ENCODE measurements at places on chromosomes 7 and 10.

- DNase-seq = no peak
Measured at GRCh38 chr10:79178070-79178576, 109.4 kb downstream of the ZMIZ1 start.

DNA sequence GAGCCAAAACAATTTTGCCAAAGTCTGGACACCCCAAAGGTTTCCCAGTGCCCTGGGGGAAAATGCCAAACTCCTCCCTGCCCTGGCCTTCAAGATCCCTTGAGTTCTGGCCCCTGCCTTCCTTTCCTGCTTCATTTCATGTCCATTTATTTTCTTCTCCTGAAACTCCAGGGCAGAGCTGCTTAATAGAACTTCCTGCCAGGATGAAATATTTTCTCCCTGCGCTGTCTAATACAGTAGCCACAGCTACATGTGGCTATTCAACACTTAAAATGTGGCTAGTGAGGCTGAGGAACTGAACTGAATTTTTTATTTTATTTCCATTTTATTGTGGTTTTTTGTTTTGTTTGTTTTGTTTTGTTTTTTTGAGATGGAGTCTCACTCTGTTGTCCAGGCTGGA is 49.6 kb downstream of the COL13A1 start:
- no peak for DNase-seq

- DNase-seq = no peak
Measured at GRCh38 chr10:17233286-17233991, 5.4 kb downstream of the VIM start.

- no peak for DNase-seq
Measured at GRCh38 chr10:32971536-32972091, 13.6 kb upstream of the ITGB1 start.

GRCh38 chr7:19930051-19930450 is 156.6 kb upstream of the TMEM196 start:
- DNase-seq = no peak

- DNase-seq = no peak
Measured at GRCh38 chr7:138980563-138981291, 462 bp downstream of the KIAA1549 start.

DNA sequence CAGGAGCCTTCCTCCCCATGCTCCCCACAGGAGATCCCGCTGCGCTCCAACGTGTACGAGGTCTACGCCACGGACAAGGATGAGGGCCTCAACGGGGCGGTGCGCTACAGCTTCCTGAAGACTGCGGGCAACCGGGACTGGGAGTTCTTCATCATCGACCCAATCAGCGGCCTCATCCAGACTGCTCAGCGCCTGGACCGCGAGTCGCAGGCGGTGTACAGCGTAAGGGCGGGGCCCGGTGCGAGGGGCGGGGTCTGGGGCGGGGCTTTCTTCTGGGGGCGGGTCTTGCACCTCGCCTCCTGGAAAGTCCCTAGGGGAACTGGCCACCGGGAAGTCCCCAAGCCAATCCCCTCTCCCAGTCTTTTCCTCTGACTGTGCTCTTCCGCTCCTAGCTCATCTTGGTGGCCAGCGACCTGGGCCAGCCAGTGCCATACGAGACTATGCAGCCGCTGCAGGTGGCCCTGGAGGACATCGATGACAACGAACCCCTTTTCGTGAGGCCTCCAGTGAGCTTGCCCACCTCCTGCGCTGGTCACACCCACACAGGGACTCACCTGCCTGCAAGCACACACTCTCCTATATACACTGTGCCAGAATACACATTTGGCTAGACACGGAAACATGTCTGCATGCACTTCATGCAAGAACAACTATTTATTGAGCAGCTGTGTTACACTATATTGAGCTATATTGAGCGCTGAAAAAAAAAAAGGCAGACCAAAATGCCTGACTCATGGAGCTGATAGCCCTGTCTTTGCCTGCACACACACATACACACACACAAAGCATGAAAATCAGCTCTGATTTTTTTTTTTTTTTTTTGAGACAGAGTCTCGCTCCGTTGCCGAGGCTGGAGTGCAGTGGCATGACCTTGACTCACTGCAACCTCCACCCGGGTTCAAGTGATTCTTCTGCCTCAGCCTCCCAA is 32.7 kb upstream of the VSIR start:
- no peak for DNase-seq

Measured in activated CD4-positive, alpha-beta T cell treated with anti-CD3 and anti-CD28 coated beads, Interleukin-2, amount 50 U/mL, for 24 hours (primary cell).